ENCODE measurements at places on chromosomes 2 and 18.

DNA sequence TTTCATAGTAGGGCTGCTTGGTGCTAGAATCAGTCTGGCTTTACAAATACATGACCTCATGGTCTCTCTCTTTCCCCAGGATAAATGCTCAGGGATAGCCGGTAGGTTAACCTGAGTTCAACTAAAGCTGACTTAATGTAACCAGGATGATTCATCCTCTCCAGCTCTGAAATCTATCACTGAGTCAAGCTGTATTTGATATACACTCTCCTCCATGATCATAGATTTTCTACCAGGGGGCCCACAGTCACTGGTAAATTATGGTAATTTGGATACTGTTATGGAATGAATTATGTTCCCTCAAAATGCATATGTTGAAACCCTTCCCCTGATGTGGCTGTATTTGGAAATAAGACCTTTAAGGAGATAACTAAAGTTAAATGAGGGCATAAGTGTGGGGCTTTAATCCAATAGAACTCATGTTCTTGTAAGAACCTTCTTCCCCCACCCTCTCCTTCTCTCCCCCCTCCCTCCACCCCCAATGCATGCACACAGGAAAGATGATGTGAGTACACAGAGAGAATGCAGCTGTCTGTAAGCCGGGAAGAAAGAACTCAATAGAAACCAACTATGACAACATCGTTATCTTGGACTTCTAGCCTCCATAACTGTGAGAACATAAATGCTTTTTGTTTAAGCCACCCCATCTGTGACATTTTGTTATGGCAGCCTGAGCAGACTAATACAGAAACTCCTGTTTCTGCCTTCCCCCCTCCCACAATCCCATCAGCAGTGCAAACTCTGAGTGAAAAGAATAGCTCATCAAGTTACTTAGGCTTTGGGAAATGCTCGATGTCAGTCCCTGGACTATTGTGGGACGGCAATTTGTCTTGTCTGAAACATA lies 134.9 kb upstream of the KYNU start:
- DNase-seq, result peak; percentile 83

GRCh38 chr2:143219266-143219665 lies 90.0 kb downstream of the ARHGAP15 start:
- DNase-seq, result no peak

DNA sequence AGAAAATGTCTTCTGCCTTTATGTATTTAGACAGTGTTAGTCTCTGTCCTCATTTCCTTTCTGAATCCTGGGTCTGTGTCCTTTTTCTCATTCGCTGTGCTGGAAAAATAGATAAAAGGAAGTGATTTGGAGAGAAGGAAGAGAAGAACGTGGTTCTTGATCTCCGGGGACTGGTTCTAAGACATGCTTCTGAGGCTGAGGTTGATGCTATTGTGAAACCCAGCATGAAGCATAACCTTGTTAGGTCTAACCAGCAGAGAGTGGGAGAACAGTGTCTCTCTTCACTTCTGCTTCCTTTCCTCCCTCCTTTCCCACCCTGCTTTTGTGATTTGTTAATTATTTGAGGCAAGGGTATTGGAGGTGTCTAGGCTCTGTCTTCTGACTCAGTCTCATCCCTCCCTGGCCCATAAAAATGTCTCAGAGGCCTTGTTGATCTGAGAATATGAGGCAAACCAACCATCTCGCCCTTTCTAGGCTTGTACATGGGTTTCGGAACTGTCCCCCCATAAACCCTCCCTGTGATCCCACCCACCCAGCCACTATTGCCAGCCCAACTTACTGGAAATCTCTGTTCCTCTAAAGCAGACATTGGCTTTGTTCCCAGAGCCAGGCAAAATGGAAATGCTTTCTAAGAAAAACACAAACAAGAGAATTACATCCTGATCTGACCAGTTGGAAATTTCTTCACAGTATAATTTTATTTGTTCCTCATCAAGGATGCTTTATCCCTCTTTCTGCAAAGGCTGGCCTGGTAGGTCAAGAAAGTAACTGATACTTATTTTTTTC lies 360.6 kb upstream of the TNP1 start:
- DNase-seq, result peak; percentile 80

- no peak for DNase-seq
These were observed 3.0 kb upstream of the SIX3 start for GRCh38 chr2:44938287-44939105.

DNA sequence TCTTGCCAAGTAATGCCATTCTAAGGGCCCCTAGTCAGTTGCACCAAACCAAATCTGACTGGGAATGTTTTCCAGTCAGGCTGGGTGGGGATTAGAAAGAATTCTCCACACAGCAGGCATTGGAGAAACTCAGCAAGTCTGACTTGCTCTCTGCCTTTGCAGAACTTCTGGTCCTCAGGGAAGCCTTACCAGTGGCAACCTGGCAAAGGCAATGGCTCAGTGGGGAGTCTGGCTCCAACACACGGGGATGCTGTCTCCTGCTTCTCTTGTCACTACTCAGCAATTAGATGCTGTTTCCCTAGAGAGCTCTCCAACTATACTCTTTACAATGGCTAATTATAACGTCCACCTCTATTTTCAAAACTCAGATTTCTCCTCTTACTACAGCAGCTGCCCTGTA lies 810.7 kb downstream of the LRRTM4 start:
- no peak for DNase-seq

GRCh38 chr2:16661526-16661925 lies 4.1 kb downstream of the CYRIA start:
- DNase-seq, result no peak

DNA sequence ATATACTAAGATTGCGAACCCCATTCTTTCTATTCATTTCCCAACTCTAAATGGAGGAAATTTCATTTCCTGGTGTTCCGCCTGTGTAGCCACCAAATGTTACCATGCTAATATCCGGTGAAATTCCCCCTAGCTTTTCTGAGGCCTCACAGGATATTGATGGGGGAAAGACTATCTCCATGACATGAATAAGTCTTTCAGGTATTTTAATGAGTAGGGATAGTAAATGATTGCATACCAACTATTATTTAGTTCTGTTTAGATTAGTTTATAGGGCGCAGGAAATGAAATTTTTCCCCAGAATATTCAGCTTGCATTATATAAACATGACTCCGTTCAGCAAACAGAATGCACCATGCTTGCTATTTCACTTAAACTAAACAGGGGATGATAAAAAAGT lies 55.4 kb downstream of the COL5A2 start:
- no peak for DNase-seq

DNA sequence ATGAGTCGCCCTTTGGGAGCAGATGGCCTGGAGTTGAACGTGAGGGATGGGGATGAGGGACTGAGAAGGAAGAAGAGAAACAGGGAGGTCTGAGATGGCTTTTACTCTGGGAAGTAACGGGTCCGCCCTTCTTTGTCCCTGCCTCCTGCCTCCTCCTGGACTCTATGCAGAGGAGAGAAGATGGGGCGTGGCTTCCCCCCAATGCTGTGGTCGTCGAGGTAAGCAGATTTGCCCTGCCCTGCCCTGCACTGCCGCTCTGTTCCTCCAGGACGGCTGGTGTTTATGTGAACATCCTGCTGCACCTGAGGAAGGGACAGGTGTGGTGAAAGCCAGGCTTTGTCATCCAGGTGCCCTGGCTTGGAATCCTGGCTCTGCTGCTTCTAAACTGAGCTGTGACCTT lies 13.5 kb upstream of the NTSR2 start:
- no peak for DNase-seq

- no peak for DNase-seq
These were observed 207.4 kb downstream of the CBLN2 start for GRCh38 chr18:72336786-72337185.

- peak; percentile 35 for DNase-seq
These were observed 79.6 kb upstream of the LAPTM4A start for GRCh38 chr2:20130821-20131645.

GRCh38 chr2:6741229-6741628 lies 124.5 kb downstream of the CMPK2 start:
- no peak for DNase-seq

GRCh38 chr2:67706082-67706481 lies 308.9 kb downstream of the ETAA1 start:
- DNase-seq, result no peak
